ENCODE measurements at places on chromosomes 12 and 14.

GRCh38 chr12:124683152-124684124 lies 116.0 kb upstream of the NCOR2 start:
- DNase-seq, result no peak

DNA sequence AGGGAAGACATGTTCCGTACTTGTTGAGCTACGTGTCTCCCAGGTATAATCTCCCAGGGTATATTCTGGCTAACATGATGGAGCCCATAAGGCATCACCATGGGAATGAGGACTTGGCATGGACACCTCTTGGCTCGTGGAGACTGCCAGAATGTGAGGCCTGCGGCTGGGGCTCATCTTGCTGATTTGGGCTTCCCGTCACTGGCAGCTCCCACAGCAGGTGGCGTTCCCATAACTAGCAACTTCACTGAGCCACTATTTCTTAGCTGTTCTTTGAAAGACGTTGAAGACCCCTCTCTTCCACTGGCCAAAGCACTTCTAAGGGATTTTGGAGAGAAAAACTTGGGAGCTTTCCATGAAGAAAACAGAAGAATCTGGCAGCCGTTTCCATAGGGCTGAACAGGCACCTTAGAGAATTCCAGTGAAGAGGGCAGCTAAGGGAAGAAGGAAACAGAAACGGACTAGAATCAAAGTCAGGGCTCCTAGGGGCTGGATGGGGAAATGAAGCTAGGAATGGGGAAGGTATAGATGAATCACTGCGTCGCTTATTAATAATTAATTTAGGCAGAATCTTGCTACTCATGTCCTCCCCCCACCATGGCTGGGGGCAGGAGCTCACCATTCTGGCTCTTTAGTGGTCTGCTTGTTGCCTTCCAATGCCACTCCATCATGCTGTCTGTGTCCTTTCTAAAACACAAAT lies 39.7 kb upstream of the FOS start:
- DNase-seq, result no peak

DNA sequence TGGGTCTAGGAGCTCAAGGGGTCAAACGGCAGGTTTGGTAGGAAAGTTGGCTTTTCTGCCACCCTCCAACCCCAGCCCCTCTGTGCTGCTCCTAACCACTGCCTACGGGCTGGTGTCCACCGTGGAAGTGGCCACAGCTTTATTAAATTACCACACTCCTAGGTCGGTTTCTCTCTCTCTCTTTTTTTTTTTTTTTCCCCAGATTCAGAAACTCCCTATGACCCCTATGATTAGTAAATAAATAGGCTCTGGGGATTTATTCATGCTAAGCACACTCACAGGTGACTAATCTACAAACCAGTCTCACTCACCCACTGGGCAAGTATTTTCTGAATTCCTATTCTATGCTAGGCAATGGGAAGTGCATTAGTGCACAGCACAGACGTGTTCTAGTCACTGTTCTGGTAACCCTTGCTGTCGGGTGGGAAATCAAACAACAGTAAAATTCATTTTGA lies 8.7 kb upstream of the DDX47 start:
- DNase-seq, result no peak

- DNase-seq, result no peak
Measured at GRCh38 chr14:48914921-48915320, 671.3 kb downstream of the RPS29 start.

DNA sequence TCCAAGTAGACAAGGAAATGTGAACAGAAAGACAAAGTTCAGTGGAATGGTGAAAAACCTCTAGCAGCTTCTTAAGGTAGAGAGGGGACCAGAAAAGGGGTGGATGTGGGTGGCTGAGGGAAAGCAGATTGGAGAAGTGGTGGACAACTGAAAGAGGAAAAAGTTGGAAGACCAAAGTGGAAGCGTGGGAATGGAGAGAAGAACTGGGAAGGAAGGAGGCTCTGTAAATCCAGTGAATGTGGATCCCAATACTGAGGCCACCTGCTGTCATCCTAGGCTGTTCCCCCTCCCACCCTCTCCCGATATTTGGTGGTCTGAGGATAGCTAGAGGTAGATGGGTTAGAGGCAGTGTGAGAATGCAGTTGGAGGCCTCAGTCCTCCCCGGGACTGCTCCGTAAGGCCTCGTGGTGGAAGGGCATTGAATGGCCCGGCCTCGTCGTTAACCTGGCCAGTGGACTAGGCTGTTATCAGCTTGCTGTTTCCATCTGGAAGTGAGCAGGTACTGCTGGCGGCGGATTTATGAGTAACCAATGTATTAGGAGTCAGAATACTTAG lies 822 bp upstream of the POU6F1 start:
- no peak for DNase-seq

DNA sequence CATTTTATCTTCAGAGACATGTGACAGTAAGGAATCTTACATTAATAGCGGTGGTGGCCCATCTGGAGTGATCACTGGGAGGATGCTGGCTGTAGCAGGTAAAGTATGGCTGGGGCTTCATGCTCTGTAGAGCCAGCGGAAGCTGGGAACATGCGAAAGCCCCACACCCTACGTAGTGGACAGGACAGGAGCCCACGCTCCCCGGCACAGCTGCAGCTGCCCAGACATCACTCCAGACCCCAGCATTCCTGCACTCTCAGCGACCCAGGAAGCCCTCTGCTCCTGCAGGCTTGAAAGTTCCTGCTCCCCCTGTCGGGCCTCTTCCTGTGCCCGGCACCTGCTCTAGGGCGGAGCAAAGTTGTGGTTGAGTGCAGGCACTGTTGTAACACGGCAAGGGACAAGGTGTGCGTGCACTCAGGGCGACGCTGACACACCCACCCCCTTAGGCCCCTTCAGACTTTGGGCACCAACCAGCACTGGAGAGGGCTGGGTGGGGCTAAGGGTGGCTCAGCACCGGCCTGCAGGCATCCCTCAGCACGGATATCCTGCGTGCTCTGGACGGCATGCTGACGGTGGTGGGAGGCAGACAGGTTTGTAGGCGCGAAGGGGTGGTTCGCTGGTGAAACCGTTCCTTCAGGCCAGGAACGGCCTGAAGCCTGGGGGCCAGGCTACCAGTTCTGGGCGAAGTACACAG lies 568.3 kb downstream of the FSCB start:
- DNase-seq, result no peak

- no peak for DNase-seq
Measured at GRCh38 chr14:78297858-78298257, 127.7 kb downstream of the NRXN3 start.

DNA sequence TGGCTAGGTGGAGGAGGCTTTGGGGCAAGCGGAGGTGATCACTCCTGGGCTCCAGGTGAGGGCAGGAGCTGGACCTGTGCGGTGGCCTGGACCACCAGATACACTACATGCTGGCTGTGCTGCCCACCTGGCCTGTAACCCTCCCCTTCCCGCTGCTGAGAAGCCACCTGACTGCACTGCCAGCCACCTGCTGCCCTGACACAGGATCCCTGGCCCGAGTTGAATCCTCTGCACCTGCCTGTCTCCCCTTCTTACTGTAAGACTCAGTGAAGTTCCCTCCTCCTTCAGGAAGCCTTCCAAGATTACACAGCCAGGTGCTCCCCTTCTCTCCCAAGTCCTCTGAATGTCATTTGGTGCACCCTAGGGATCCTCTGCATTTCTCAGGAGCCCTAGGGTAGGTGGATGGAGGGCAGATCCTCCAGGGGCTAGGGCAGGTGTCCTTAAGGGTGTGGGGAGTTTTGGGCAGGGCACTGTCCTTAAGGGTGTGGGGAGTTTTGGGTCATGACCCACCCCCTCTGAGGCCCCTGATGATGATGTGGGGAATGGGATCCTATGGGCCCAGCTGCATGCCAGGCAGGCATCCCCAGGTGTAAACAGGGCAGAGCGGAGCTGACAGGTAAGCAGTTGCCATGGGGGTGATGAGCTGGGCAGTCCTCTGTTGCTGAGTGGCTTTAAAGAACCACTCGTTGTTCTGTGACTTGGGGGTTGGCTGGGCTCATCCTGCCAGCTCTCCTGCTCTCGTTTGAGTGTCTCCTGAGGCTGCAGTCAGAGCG lies 6.7 kb upstream of the MTA1 start:
- DNase-seq, result no peak

GRCh38 chr12:26872625-26873024 lies 39.6 kb upstream of the ITPR2 start:
- no peak for DNase-seq

All from activated naive CD8-positive, alpha-beta T cell treated with anti-CD3 and anti-CD28 coated beads, Interleukin-2, amount 50 U/mL, for 24 hours (primary cell).